D721Med (cell line): ENCODE measurements at places on chromosomes 1 and 21.

- no peak for DNase-seq
Observed at GRCh38 chr1:8600336-8600735, 217.1 kb downstream of the RERE start.

- no peak for DNase-seq
Observed at GRCh38 chr1:182478238-182478637, 28.3 kb downstream of the RGSL1 start.

- no peak for DNase-seq
Observed at GRCh38 chr1:116795482-116795829, 41.2 kb downstream of the CD2 start.

- no peak for DNase-seq
Observed at GRCh38 chr1:183300395-183300794, 114.3 kb downstream of the LAMC2 start.

DNA sequence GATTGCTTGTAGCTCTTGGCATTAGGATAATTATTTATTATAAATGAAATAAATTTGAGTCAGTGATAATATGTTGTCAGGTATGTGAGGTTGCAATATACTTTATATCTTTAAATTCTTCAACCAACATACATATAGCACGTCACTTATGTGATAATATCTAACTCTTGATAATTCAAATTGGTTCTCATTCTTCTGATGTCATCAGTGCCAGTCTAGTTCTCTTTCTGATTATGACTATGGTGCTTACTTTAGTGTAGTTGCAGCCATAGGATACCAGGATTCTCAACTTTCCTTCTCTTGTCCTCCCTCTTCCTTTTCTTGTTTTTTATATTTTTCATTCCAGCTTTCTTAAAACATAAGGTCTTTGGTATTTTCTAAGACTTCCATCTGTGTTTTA is 34.8 kb upstream of the ATP6V1G3 start:
- no peak for DNase-seq

DNA sequence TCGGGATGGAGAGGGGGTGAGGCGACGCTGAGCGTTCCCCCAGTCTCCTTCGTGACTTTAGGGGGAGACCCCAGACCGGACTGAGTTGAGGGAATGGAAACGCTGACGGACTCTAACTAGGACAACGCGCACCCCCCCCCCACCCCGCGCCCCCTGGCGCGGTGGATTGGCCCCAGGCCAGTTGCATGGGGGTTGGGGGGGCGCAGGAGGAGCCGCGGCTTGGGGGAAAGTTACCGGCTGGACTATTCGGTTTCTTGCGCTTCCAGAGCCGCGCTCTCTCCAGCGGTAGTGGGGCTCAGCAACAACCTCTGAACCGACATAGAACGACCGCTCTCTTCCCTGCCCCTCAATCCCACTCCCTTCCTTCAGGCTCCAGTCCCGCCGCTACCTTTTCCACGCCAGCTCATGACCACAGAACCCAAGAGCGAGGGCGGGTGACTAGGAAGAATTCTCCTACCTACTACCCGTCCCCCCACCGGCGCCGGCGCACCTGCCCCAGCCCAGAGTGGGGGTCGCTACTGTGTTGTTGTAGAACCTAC is 694 bp downstream of the ZBTB7B start:
- no peak for DNase-seq

- DNase-seq: no peak
Observed at GRCh38 chr1:94701796-94702441, 118.2 kb upstream of the SLC44A3 start.

DNA sequence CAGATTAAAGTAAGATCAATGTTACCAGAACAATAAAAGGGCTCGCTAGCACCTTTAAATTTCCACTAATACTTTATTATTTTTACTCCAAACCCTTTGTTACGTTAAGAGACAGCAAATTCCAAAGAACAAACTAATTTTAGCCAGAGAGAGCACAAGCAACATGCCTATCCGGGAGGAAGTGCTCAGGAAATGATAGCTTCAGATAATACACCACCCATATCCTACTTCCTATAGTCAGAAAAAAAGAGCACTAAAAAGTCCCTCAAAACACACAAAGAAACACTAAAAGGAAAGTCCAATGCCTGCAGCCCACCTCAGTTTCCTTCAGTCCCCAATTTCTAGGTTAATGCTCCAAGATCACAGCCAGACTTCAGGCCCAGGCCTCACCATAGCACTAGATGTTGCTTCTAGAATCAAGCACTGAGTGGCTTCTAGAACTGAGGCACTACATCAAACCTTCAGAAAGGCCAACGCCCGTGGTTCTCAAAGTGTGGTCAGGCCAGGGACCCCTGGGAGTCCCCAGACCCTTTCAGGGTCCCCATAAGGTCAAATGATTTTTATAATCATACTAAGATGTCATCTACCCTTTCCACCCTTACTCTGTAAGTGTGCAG is 142.6 kb downstream of the PSMG1 start:
- DNase-seq: no peak

- DNase-seq: no peak
Observed at GRCh38 chr1:149962039-149962647, 25.5 kb upstream of the MTMR11 start.

DNA sequence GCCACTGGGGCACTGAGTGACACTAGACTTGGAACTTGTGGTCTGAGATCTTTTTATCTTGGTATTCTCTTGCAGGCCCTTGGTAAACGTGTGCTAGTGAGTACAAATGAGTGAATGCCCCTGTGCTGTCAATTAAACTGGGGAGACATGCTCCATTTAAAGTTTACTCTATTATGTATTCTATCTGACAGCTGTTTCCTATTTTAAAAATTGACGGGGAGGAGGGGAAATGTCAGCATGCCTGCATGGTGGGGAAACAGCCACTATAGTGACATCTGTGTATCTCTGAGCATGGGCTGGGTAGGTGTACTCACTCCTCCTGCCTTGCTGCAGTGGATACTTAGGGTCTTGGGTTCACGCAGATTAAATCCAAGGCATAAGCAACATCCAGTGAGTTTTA is 59.0 kb upstream of the IKBKE start:
- DNase-seq: no peak

GRCh38 chr1:210151052-210151672 is 81.4 kb upstream of the SERTAD4 start:
- DNase-seq: no peak

DNA sequence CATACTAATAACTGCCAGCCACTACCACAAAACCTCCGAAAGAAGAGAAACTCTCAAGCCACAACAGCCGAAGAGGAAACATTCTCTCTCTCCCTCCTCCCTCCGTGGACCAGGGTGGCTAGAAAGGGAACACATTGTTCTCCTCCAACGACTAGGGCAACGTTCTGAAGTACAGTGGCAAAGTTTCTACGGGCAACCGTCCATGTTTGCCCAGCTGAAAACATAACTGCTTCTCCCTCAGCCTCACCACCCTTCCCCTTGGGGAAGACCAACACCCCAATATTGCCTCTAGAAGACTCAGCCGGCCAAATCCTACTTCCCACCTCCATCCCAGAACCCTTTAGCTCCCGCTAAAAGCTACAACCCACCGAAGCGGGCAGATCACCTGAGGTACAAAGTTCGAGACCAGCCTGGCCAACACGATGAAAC is 2.0 kb downstream of the GLUL start:
- DNase-seq: no peak

DNA sequence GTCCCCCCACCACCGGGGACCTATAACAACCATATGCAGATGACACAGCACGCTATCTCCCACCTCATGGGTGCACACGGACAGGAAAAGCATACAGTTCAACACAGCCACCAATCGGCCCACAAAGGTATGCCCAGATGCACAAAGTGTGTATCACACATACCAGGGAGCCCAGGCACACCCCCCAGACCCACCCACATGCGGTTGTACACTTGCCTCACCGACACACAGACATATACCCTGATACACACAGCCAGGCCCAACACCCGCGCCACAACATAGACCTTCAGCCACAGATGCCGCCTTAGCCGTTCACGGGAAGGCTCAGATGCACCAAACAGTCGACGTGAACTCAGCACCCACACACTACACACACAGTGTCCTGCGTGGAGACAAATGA is 5.5 kb downstream of the CROCC start:
- no peak for DNase-seq

DNA sequence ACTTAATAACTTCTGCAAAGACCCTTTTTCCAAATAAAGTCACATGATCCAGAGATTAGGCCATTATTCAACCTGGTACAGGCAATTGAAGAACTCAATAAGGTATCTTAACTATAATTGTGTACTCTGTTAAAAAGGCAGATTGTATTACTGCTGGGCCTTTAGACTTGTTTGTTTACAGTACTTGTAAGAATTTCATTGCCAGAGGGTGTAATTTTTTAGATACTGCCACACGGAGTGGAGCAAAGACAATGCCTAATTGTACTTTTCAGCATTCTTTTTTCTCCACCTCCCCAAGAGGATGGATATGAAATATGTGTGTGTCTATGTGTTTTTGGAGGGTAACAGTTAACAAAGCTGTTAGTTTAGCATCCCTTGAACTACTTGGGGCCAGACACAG is 47.5 kb downstream of the HUNK start:
- no peak for DNase-seq

DNA sequence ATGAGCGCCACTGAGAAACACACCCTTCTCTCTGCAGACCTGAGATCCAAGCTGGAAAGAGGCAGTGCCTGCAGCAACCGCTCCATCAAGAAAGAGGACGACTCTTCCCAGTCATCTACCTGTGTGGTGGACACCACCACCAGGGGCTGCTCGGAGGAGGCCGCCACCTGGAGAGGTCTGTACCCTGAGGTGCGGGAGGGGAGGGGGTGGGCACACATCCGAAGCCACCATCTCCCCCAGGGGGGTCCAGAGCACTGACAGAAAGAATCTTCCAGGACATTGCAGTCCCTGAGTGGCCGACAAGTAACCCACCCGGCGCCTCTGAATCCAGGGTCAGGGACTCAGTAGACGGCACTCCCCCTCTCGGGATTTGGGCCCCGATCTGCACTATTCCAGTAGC is 23.0 kb downstream of the TMEM201 start:
- no peak for DNase-seq

DNA sequence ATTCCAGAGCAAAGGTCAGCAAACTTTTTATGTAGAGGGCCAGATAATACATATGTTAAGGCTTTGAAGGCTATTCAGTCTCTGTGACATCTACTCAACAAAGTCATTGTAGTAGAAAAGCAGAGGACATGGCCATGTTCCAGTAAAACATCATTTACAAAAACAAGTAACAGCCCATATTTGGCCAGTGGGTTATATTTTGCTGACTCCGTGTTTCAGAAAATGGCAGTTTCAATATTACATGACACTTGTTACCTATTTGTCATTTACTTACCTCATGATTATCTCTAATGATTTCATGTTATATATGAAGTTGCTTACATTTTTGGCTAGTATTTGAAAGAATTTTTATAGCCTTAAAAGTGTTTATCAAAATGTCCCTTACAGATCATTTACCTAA is 117.4 kb upstream of the B3GALT2 start:
- no peak for DNase-seq

DNA sequence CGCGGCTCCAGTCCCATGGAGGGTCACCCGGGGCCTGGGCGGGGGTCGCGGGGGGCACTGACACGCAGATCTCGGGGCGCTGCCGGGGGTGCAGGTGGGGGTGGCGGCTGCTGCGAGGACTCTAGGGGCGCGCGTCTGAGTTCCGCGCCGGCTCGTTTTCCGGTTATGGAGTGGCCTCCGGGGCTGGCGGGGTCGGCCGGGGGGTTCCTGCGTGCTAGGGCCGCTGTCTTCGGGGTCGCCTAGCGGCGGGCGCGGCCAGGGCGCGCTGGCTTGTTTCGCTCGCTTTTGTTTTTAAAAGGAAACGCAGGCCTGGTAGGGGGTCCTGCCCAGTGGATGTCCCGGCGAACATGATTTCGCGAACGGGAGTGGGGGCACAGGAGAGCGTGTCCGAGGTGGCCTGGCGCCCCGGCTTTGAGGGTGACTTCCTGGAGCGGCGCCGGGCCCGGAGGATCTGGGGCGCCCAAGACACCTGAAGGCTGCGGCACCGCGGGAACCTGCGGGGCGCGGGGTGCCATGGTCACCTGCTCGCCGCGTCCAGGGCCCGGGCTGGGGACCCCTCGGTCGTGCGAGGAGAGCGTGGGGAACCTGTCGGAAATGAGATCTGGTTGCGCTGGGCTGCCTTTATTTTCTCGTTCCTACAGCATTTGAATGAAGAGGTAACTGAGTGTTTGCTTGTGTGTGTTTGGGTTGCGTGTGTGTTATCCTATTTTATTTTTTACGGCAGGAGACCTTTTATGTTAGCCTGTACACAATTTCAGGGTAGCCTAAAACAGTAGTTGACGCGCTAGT is 618 bp downstream of the ETS2 start:
- no peak for DNase-seq

DNA sequence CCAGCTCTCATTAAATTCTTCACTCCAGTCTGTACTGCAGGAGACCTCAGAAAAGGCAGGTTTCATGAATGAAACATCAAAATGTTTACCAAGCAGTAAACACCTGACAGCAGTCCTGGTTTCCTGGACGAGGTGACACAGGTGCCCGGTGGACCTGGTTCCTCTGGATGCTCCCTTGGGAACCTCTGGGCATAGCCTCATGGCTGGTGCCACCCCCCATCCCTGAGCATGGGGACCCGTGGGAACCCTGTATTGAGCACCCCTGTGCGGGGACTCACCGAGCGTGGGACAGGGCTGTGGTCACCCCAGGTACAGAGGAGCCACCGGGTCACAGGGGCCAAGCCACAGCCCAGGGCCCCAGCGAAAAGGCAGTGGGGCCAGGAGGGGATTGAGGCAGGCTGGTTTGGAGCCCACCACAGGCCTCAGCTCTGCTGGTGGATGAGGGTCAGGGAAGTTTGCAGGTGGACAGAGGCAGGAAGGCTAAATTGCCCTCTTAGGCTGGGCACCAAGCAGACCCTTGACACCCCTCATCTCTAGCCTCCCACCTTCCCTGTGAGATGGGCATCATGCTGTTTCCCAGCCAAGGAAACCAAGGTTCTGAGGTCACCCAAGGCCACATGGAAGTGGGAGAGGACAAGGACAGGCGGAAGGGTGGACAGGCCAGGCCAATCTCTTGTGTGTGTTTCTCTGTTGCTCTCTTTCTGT is 158.4 kb downstream of the PTPRU start:
- peak; percentile 2 for DNase-seq

GRCh38 chr1:214698559-214698958 is 95.6 kb downstream of the CENPF start:
- no peak for DNase-seq

- DNase-seq: no peak
Observed at GRCh38 chr1:110291241-110292030, 47.7 kb upstream of the RBM15 start.

- DNase-seq: no peak
Observed at GRCh38 chr1:11924334-11925195, 1.7 kb downstream of the KIAA2013 start.
